ENCODE measurements at places on chromosomes 7 and 10.

- no peak for DNase-seq
These were observed 278.8 kb downstream of the KIF20B start for GRCh38 chr10:89980166-89980565.

DNA sequence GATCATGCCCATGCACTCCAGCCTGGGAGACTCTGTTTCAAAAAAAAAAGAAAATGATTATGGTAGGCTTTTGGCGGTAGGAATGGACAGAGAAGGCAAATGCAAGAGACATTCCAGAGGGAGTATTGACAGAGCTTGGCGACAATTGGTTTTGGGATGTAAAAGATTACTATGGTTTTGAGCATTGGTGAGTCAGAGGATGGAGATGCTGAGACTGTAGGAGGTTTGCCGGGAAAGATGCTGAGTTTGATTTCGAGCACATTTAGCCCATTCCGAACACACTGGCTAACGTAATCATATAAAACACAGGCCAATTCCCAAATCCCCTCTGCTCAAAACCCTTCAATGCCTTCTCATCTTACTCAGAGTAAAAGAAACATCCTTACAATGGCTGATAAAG lies 161.6 kb upstream of the MKLN1 start:
- peak; percentile 10 for DNase-seq

GRCh38 chr10:75632805-75633462 lies 201.5 kb downstream of the LRMDA start:
- no peak for DNase-seq

- no peak for DNase-seq
These were observed 57.5 kb downstream of the INSIG1 start for GRCh38 chr7:155355176-155355575.

DNA sequence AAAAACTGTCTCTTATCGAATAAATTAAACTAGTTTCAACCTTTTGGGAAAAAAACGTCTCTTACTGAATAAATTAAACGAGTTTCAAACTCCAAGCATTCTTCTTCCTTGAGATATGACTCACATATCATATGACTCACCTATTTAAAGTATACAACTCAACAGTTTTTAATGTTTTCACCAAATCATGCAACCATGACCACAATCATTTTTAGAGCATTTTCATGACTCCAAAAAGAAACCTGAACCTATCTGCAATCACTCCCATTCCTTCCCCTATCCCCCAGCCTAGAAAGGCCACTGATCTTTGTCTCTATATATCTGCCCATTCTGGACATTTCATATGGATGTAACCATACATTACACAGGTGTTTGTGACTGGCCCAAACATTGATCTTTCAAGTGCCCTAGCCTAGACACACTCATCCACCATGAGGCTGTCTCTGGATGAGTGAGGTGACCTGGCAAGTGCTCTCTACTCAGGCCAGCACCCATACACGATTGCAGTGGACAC lies 115.3 kb downstream of the PIP4K2A start:
- peak; percentile 78 for DNase-seq

DNA sequence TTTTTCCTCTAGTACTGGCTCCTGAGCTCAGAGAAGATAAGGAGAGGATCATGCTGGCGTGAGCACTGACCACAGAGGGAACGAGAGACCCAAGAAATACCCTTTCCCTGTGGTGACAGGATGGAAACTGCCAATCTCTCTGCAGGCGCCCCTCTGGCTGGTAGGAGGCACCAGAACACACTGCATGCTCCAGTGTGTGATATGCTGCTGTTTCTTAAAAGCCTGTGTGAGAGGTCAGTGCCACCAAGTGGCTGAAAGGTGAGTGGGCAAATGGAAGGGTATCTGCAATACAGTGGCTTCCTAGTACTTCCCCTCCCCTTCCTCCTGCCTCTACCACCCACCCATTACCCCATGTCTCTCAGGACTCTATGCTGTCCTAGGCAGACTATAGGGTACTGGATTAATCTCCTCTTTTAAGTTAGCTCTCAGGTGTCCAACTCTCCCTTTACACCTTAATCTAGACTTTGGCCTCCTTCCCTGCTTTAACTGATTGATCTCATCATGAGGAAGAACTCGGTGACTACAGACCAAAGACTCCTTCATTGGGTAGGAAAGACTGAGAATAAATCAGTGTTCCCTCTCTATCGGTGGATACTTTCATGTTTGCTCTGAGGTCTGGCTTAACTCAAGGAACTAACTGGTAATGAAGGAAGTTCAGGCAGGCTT lies 283.6 kb downstream of the ADRA2A start:
- DNase-seq: peak; percentile 33

DNA sequence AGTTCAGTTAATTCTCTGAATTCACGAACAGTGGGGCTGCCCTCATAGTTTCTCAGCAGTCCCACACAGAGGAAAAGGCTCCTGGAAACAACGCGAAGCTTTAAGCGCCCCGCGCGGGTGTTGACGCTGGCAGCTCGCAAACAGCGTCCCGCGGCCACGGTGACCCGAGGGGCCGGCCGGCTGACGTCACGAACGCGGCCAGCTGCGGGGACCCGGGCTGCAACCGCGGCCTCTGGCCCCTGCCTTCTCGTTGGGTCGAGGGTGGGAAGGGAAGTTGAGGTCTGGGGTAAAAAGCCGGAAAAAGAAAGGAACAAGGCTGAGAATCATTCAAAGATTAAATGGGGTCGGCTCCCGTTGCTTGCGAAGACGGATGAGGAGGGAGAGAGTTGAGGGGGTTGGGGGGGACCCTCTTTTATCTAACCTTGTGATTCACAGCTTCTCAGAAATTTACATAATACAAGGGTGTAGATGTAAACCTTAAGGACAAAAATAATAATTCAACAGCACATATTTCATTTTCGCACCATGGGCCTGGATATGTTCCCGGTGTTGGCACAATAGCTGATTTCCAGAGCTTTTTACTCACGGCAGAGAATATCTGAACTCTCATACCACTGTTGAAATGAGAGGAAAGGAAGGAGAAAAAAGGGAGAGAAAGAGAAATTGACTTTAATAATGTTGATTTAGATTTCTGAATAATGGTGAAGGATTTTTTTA lies 7.3 kb upstream of the FEZF1 start:
- no peak for DNase-seq

GRCh38 chr7:154371424-154371823 lies 319.2 kb downstream of the DPP6 start:
- no peak for DNase-seq

- no peak for DNase-seq
These were observed 40.9 kb downstream of the ACSM6 start for GRCh38 chr10:95234951-95235350.

DNA sequence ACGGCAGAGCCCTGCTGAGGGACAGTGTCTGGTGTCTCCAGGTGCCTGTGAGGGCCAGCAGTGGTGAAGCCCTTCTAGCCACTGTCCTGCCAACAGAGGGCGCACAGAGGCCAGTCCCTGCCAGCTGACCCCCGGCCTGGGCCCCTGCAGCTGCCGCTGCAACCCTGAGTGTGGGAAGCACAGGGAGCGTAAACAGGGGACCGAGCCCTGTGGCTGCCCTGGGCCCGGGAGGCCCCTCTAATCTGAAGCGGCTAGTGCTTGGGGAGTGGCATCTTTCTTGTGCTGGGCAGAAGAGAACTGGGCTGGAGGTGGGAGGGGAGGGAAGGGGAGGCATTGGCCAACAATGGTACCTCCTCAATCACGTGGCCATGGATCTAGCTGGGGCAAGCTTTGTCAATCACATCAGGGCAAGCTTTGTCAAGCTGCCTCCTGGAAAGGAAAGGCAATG lies 34.6 kb downstream of the TRIM8 start:
- DNase-seq: peak; percentile 42

- DNase-seq: peak; percentile 87
These were observed 25.2 kb upstream of the ITPRID1 start for GRCh38 chr7:31488562-31489203.

DNA sequence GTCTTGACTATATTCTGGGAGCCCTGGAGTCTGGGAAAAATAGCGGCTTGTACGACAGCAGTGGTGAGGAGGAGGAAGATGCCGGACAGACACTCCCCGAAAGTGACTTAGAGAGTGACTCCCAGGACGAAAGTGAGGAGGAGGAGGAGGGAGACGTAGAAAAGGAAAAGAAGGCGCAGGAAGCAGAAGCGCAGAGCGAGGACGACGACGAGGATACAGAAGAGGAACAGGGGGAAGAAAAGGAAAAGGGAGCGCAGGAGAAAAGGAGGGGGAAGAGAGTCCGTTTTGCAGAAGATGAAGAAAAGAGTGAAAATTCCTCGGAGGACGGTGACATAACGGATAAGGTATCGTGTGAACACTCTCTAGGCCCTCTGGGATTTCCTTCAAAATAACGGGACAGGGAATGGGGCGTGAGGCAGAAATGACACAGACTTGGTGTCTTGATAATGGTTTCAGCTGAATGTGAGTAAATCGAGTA lies 908 bp downstream of the NOM1 start:
- peak; percentile 17 for DNase-seq

- no peak for DNase-seq
These were observed 288.9 kb downstream of the BBS9 start for GRCh38 chr7:33418251-33418701.

DNA sequence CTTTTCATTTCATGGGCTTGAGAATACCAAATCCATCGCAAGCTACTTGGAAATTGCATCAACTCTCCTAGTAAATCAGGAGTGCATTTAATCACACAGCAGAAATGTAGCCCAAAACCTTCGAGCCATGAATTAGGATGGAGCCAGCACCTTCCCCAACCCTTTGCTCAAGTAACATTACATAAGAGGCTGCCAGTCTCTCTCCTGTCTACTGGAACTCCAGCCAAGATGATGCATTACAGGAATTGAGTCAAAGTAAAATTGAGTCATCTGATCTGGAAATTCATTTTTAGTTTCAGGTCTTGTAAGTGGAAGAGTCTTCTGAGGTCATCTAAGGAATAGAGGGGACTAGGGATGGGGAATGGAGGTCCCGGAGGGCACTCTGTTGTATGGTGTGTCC lies 69.7 kb upstream of the FHIP2A start:
- DNase-seq: peak; percentile 69

GRCh38 chr10:27413831-27414348 lies 90.2 kb upstream of the RAB18 start:
- no peak for DNase-seq

DNA sequence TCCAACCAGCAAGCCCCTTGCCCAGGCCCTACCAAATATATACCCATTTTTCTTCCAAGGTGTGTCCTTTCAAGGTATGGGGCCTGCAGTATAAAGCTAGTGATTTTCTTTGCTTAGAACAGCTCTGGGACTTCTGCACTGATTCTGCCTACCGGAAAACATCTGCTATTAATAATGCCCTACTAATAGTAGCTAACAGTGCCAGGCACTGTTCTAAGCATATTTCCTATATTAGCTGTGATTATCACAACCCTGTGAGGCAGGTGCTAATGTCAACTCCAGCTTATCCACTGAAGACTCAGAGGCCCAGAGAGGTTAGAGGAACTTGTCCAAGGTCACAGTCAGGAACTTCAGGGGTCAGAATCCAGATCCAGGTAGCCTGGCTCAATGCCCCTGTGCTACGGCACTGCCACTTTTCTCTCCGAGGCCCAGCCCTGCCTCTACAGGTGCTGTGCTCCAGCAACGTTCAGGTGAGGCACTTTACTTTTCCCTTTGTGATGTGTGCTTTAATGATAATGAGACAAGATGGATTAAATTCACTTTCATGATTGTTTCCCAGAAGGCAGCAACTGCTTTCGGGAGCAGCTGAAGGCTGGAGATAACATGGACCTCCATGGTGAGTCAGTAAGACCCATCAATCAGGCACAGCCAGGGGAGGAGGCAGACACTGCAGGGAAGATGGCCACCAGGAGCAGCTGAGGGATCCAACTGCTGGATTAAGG lies 26.7 kb downstream of the TAS2R41 start:
- no peak for DNase-seq

DNA sequence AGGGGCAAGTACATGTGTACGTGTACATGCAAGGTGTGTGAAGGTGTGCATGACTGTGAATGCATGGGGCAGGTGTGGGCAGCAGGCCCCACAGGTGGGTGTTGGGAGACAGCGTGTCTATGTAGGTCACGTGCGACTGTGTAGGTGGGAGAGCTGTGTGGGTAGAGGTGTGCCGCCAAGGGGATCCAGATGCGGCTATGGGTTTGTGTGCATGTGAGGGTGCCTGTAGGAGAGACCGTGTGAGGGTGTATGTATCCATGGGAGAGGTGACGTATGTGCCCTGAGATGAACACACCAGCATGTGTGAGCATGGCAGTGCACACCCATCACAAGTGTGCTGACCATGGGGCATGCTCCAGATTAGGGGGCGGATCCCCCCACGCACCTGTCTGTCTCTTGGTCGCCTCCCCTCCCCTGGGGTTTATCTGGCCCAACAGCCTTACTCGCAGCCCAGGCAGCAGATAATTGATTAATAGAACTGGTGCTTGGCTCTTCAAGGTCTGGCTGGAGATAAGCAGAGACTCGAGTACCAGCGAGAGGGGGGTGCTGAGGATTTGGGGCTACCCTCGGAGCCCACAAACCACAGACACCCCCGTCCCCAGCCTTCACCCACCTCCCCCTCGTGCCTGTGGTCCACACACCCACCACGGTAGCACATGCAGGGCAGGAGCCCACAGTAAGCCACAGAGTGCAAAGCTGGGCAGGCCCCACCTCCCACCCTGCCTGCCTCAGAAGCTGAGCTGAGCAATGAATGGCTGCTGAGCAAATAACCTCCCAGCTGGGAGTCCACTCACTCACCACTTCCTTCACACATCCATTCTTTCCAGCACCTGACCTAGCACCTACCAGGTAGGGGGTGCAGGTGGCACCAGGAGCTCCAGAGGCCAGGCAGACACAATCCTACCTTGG lies 41.4 kb upstream of the ZMIZ1 start:
- peak; percentile 50 for DNase-seq

- no peak for DNase-seq
These were observed 322.8 kb downstream of the POM121L12 start for GRCh38 chr7:53358269-53358668.

GRCh38 chr7:135795846-135796570 lies 47.4 kb upstream of the FAM180A start:
- no peak for DNase-seq

DNA sequence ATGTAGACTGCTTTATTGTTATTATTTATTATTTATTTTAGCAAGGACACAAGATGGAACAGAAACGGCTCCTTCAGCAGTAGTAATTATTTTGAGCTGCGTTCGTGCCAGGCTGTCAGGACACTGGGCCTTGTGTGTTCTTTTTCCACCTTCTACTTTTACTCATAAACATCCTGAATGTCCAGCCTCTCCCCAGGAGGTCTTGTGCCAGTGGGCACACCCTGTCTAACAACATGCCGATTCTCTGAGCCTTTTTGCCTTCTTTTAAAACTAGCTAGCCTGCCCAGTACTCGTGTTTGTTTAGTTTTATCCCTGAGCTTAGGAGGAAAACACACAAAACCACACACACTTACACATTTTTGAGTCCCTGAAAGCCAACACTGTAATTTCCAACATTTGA lies 1.2 kb downstream of the SCIN start:
- DNase-seq: peak; percentile 38

DNA sequence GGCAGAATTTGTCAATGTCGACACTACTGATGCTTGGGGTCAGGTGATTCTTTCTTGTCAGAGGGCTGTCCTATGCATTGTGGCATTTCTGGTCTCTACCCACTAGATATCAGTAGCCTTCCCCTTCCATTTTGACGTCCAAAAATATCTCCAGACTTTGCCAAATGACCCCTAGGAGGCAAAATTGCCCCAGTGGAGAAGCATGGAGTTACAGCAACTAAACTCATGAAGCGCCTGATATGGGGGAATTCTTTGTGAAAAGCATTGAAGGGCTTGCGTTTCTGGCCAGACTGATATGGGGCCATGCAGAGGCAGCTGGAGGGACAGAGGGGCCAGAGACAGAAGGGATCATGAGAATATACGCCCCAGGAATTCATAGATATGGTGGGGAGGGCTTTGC lies 43.6 kb downstream of the ADRB1 start:
- no peak for DNase-seq
